ENCODE measurements at places on chromosomes 5 and 9.

GRCh38 chr5:38601863-38602298 is 45.4 kb upstream of the LIFR start:
- DNase-seq, result no peak

DNA sequence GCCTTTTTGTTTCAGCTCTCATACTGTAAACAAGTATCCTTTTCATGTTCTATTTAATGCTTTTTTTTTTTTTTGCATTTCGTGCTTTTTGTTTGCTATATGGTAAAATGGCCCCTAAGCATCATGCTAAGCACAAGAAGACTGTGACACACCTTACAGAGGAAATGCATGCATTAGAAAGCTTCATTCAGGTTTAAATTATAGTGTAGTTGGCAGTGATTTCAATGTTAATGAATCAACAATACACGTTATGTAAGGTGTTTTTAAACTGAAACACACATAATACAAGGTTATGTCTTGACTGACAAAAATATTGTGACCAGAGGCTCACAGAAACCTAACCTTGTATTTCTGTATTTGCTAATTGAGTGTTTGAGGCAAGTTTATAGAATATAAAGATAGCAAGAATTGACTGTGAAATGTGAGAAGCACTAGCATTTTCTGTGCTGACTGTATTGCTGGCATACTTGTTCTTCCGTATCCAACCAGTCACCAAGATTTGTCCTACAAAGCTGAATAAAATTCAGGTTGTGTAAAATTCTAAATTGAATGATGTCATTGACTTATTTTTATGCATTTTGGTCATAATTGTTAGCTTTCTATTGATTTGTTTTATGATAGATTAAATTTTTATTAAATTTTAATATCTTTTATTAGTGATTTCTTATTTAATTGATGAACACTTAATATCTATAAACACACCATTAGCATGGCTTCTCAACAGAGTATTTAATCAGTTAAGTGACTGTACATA is 4.1 kb downstream of the CFAP95 start:
- no peak for DNase-seq

- DNase-seq, result no peak
Measured at GRCh38 chr5:30765227-30765626, 428.3 kb upstream of the CDH6 start.

GRCh38 chr9:76415154-76415553 is 20.9 kb upstream of the RFK start:
- no peak for DNase-seq

- no peak for DNase-seq
Measured at GRCh38 chr9:100281676-100282387, 70.9 kb downstream of the TEX10 start.

DNA sequence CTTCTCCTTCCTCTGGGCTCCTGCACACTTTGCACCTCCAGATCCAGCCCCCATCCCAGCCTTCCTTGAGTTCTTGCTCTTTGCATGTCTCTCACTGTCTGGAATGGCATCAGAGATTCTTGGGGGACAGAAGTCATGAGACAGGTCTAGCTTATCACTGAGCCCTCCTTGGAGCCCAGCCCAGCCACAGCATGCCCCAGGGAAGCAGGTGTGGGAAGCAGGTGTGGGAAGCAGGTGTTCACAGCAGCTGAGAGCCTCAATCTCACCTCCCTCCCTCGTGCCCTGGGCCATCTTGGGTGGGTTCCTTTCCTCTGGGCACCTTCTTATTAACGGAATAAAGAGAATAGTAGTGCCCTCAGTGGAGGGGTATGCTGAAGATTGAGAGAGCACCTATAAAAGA is 27.2 kb downstream of the SLC6A7 start:
- DNase-seq, result no peak

GRCh38 chr5:76412511-76412910 is 9.4 kb downstream of the IQGAP2 start:
- no peak for DNase-seq

GRCh38 chr5:176553260-176554085 is 4.3 kb downstream of the CDHR2 start:
- no peak for DNase-seq

DNA sequence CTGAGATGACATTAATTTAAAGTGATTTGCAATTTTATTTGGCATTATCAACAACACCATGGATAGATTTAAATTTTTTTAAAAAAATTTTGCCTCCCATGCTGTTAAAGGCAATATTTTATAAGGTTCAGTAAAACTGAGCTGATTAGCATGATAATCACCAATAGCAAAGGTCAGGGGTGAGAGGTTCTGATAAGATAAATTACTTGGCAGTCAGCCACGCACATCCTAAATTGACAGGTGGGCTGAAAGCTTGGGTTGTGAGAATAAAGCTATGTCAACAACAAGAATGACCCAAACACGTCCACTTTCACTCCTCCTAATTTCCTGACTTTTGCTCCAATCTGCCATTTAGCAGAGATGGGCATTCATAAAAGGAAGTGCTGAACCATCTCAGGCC is 127.1 kb downstream of the LHFPL2 start:
- DNase-seq, result no peak

DNA sequence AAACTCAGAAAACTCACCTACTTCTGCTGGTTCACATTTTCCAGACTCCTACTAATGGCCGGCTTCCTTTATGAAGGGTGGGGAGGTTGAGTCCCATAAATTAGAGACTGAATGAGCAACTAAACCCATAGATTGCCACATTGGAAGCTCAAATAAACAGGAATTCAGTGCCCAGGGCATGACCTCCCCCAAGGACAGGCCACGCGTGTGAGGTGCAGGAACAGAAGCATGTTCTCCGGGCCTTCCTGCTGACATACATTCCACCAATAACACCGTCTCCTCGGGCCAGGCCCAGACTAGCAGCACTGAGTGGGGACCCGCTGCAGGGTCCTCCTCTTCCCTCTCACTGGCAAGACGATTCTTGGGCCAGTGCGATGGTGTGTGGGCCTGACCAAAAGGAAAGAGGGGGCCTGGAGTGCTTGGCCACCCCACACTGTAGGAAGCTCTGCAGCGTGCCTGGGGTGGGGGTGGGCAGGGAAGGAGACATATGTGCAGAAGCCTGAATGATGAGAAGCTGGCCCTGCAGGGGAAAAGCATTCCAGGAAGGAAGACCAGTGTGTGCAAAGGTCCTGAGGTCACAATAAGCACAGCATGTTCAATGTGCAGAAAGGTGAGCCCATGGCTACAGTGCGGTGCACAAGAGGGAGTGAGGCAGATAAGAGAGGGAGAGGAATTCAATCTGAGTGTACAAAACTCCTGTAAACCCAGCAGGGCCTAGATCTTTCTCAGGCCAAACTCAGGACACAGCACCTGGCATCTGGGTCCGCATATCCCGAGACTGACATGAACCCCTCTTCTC is 12.0 kb downstream of the PTGES start:
- no peak for DNase-seq

GRCh38 chr5:80885396-80886000 is 74.7 kb upstream of the RASGRF2 start:
- no peak for DNase-seq

- DNase-seq, result no peak
Measured at GRCh38 chr9:101511009-101511408, 22.6 kb upstream of the RNF20 start.

- peak; percentile 2 for DNase-seq
Measured at GRCh38 chr5:129459777-129460671, at the start of gene ADAMTS19. Gene ADAMTS19, plus strand, starts transcription at chr5:129460298. Its CDS starts 94 bp downstream, at chr5:129460392.

DNA sequence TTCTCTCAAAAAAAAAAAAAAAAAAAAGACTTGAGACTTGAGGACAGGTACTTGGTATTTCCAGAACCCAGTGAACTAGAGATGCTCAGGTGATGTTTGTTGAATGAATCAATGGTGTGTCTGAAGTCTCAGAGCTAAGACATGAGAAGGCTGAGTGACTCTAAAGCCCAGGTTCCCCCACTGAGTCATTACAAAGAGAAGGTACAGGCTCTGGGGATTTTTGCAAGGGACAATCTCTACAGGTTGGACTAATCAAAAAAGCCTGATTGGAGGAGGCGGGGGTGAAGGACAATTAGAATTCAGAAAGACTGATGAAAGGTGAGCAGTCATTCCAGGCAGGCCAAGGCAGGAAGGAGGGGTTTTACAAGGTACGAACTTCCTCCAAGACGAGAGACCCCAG is 8.2 kb upstream of the FABP6 start:
- DNase-seq, result no peak

- DNase-seq, result no peak
Measured at GRCh38 chr5:54073131-54073530, 237.2 kb downstream of the ARL15 start.

- no peak for DNase-seq
Measured at GRCh38 chr5:56490971-56491468, 257.9 kb upstream of the ANKRD55 start.

DNA sequence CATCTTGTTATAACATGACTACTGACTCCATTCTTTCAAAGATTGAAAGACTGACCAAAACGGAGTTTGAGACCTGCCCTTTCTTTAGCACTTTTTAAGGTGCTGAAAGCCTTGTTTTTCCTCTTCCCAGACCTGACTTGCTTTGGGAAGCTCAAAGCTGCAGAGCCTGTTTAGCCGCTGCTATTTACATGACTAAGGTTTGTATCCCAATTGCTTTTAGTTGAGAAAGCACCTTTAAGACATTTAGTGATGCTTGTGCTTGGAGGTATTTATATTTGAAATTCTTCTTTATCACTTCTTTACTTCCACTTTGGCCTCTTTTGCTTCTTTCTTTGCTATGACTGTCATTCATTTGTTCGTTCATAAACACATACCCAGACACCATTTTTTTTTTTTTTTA is 182.6 kb upstream of the ELL2 start:
- no peak for DNase-seq

GRCh38 chr5:171581781-171582180 is 162.3 kb downstream of the FGF18 start:
- no peak for DNase-seq

DNA sequence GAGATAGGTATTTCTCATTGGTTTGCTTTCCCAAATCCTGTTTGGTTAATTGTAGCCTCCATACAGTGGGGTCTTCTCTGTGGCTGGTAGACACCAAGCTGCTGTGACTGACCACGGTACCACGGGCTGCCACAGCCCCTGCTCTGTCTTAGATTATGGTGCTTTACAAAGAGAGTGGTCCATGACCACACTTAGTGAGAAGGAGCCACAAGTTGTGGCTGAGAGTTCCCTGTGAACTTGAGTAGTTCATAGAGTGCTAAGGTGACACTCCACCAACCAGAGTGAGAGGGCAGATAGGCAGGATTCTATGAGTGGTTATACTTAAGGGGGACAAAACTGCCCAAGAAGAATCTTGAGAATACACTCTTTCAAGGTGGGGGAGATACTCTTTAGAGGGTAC is 25.8 kb upstream of the ZBTB34 start:
- DNase-seq, result no peak

DNA sequence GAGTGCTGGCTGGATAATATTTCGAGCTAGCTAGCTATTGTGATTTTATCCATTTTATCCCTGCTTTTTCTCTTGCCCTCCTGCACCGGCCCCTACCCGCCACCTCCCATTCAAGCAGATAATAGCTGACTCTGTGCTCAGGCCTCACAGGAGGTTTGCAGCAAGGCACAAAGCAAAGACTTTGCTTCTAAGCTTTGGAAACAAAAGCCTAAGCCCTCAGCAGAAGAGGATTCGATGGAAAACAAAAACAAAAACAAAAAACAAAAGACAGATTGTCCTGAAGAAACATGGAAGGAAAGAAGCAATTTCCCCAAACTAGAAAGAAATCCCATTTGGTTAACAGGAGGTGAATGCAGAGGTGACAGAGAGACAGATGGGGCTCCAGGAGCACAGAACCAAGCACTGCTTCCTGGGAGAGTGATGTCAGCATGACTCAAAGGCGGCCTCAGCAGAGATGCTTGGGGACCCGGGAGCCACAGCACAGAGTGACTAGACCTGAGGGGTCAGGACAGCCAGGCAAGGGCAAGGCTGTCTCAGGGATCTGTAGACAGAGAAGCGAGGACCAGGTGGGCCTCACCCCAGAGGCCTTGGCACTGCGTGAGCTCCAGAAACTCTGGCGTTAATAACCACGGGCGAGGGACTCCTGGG is 28.4 kb downstream of the MTX3 start:
- DNase-seq, result no peak

DNA sequence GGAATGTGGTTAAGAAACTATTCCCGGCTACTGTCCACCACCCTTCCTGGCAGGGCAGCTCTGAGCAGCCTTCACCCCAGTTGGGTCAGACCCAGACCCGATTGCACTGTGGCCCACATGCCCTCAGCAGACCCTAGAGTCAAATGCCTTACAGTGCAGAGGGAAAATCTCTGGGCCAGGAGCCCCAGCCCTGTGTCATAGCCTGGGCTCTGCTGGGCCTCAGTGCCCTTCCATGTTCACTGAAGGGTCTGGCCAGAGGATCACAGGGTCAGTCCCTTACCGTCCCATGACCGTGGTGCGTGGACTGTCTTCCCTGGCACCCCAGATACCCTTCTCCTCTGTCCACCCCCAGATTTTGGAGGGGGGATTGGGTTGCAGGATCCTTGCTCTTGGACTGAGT is 73.5 kb upstream of the COL5A1 start:
- no peak for DNase-seq

GRCh38 chr9:95070549-95071021 is 246.9 kb downstream of the FANCC start:
- DNase-seq, result no peak

DNA sequence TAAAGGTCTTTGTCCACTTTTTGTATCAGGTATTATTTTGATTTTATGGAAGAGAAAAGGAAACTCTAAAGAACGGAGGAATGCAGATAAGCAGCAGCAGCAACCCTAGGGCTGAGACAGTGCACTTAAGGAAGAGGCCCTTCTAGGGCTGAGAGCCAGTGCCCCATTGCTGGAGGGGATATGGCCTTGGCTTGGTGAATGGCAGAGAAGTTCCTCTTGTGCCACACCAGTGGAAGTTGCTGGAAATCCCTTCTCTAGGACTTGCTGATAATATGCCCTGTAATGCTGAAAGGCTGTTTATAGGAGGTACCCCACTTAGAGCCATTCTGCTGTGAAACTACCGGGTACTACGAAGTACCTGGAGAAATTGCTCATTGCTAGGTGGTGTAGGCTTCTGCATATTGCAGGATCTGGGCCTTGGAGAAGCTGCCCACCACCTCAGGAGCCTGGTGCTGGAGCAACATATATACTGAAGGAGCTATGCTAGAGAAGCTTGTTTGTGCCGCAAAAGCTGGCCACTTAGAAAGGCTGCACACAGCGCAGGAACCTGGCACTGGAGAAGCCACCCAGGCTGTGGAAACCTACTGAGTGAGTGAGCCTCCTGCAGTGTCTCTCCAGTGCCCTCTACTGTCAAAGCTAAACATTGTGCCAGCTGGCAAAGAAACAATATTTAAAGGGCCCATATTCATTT is 9.6 kb upstream of the UBTD2 start:
- peak; percentile 46 for DNase-seq

GRCh38 chr5:1011741-1012312 is 3.2 kb downstream of the NKD2 start:
- DNase-seq, result no peak

DNA sequence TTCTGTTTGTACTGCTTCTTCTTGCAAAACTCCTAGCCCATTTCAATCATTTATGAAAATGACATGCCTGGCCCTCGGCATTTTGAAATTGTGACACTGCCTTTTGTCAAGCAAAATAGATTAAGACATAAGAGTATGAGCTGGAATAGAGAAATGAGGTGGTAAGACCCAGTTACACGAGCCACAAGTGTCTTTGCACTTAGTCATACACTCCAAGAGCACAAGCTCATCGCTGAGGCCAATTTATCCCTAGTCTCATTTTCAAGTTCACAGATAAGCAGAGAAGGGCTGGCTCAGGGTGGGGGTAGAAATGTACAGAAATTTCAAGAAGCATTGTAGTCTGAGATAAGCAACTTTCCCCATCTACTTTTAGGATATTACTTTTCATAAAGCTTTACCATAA is 40.6 kb upstream of the MAP1B start:
- DNase-seq, result no peak

- DNase-seq, result no peak
Measured at GRCh38 chr5:31731016-31731415, 92.1 kb downstream of the PDZD2 start.

GRCh38 chr5:111113678-111114077 is 21.5 kb downstream of the WDR36 start:
- no peak for DNase-seq
